Naive thymus-derived CD8-positive, alpha-beta T cell (primary cell): ENCODE measurements at places on chromosomes 1 and 21.

- DNase-seq: no peak
- H3K4me1 ChIP-seq: peaks cover 41% of the 10 kb centered on the region
- peak overlapping the region; percentile 50 for H3K27ac ChIP-seq
- no peaks in the 10 kb centered on the region for H3K27me3 ChIP-seq
- peak overlapping the region; percentile 4 for H3K4me3 ChIP-seq
- peaks cover 29% of the 10 kb centered on the region for H3K36me3 ChIP-seq
Observed at GRCh38 chr21:36171741-36172331, 15.2 kb downstream of the DOP1B start.

GRCh38 chr1:176885341-176885740, 279.2 kb downstream of the ASTN1 start:
- peaks cover 2% of the 10 kb centered on the region for H3K36me3 ChIP-seq
- no peak overlapping the region for H3K27ac ChIP-seq
- H3K4me1 ChIP-seq: no peaks in the 10 kb centered on the region

GRCh38 chr1:25671929-25672328, 55.3 kb downstream of the MAN1C1 start:
- H3K27ac ChIP-seq: peak overlapping the region; percentile 44
- no peaks in the 10 kb centered on the region for H3K27me3 ChIP-seq
- no peaks in the 10 kb centered on the region for H3K36me3 ChIP-seq
- H3K4me1 ChIP-seq: peaks cover 83% of the 10 kb centered on the region
- no peak for DNase-seq
- no peak overlapping the region for H3K4me3 ChIP-seq

GRCh38 chr1:11324567-11325165, 51.7 kb downstream of the UBIAD1 start:
- no peak overlapping the region for H3K4me3 ChIP-seq
- H3K4me1 ChIP-seq: peaks cover 7% of the 10 kb centered on the region
- H3K36me3 ChIP-seq: no peaks in the 10 kb centered on the region

DNA sequence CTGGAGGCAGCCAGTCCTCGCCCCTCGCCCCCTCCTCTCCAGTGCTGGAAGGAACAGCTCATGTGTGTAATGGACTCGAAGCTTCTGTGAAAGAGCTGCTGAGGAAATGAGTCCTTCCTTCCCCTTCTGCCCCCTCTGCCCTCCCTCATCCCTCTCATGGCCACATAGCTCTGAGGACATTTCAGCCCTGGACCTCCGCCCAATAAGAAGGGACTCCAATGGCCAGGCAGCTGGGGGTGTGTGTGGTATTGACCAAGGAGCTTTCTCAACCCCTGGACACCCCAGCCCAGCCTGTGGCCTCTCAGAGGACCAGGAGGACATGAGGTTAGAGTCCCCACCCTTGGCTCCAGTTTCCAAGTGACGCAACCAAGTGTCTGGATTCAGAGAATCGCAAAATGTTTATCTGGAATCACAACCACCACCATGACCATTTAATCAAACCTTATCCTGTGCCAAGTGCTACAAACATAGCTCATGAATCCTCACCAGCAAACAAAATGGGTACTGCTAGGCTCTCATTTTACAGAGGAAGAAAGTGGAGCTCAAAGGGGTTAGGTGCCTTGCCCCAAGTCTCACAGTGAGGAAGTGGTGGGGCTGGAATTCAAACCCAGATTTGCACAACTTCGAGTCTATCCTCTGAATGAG, 47.8 kb upstream of the ECE1 start:
- no peaks in the 10 kb centered on the region for H3K36me3 ChIP-seq
- H3K4me1 ChIP-seq: peaks cover 95% of the 10 kb centered on the region
- DNase-seq: no peak
- peak overlapping the region; percentile 43 for H3K27ac ChIP-seq

GRCh38 chr1:225737161-225737560, 40.5 kb upstream of the SRP9 start:
- no peak for DNase-seq
- H3K4me3 ChIP-seq: no peak overlapping the region
- no peaks in the 10 kb centered on the region for H3K4me1 ChIP-seq
- no peaks in the 10 kb centered on the region for H3K27me3 ChIP-seq
- H3K36me3 ChIP-seq: no peaks in the 10 kb centered on the region

- peak; percentile 71 for DNase-seq
- no peak overlapping the region for H3K27ac ChIP-seq
- peaks cover 82% of the 10 kb centered on the region for H3K27me3 ChIP-seq
Observed at GRCh38 chr1:11858968-11859871, 475 bp upstream of the NPPB start.

DNA sequence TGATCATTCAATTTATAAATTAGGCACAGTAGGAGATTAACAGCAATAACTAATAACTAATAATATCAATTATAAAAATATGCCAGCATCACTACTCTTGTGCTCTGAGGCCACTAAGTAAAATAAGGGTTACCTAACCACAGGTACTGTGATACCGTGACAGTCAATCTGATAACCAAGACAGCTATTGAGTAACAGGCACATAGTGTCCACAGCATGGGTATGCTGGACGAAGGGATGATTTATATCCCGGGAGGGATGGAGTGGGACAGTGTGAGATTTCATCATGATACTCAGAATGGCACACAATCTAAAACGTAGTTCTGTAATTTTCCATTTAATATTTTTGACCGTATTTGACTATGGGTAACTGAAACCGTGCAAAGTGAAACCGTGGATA, 39.4 kb downstream of the CD46 start:
- H3K27ac ChIP-seq: peak overlapping the region; percentile 76
- H3K27me3 ChIP-seq: no peaks in the 10 kb centered on the region
- no peaks in the 10 kb centered on the region for H3K36me3 ChIP-seq
- no peak for DNase-seq

DNA sequence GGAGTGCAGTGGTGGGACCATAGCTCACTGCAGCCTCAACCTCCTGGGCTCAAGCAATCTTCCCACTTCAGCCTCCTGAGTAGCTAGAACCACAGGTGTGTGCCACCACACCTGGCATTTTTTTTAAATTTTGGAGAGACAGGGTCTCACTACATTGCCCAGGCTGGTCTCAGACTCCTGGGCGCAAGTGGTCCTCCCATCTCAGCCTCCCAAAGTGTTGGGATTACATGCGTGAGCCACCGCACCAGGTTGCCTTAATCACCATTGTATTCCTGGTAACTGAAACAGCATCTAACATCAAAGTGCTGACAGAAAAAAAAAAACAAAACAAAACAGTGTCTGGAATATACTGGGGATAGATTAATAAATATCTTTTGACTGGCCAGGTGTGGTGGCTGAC, 18.2 kb downstream of the RPL5 start:
- no peaks in the 10 kb centered on the region for H3K27me3 ChIP-seq
- DNase-seq: no peak
- H3K36me3 ChIP-seq: peaks cover 9% of the 10 kb centered on the region

- H3K4me1 ChIP-seq: peaks cover 1% of the 10 kb centered on the region
- no peak overlapping the region for H3K4me3 ChIP-seq
- H3K36me3 ChIP-seq: no peaks in the 10 kb centered on the region
- no peak overlapping the region for H3K27ac ChIP-seq
- DNase-seq: no peak
Observed at GRCh38 chr1:65170511-65171142, 22.6 kb downstream of the AK4 start.

DNA sequence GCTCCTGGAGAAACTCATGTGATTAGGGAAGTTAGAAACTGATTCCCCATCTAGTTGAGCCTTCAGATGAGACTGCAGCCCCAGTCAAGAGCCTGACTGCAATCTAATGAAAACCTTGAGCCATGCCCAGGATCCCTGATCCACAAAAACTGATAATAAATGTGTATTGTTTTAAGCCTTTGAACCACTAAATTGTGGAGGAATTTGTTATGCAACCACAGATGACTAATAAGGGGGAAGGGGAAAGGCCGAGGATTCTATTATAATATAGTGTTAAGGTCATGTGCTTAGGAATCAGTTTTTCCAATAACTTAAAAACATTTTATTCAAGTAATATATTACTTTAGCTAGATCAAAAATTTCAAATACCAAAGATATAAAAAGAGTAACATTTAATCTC, 52.8 kb upstream of the USP25 start:
- no peak overlapping the region for H3K27ac ChIP-seq
- H3K4me1 ChIP-seq: no peaks in the 10 kb centered on the region
- no peak for DNase-seq

- peaks cover 60% of the 10 kb centered on the region for H3K4me1 ChIP-seq
- peak overlapping the region; percentile 99 for H3K27ac ChIP-seq
- DNase-seq: no peak
Observed at GRCh38 chr1:35029761-35030160, 2.0 kb downstream of the ZMYM6 start.

DNA sequence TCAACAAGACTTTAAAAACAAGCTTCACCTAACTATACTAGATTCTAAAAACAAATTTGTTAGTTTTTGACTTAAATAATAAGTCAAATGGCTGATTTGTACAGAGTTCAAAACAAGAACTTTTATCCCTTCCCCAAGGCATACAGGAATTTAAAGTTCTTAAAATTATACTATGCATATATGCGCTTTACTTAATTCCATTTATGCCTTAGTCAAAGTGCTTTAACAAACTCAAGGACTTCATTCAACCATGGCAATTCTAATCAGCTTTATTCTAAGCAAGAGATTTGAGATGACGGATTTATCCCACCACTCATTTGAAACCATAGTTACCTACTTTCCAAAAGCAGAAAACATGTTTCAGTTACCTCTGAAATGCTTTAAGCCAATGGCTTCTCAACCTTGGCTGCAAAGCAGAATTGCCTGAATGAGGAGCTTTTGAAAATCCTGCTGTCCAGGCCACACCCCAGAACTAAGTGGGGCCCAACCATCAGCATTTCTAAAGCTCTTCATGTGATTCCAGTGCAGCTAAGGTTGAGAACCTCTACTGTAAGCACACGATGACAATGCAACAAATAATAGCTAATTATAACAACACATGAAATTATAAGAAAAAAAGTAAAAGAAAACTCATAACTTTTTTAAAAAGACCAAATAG, 44.6 kb downstream of the TTLL7 start:
- no peaks in the 10 kb centered on the region for H3K27me3 ChIP-seq
- no peak overlapping the region for H3K27ac ChIP-seq
- no peaks in the 10 kb centered on the region for H3K36me3 ChIP-seq
- no peaks in the 10 kb centered on the region for H3K4me1 ChIP-seq

DNA sequence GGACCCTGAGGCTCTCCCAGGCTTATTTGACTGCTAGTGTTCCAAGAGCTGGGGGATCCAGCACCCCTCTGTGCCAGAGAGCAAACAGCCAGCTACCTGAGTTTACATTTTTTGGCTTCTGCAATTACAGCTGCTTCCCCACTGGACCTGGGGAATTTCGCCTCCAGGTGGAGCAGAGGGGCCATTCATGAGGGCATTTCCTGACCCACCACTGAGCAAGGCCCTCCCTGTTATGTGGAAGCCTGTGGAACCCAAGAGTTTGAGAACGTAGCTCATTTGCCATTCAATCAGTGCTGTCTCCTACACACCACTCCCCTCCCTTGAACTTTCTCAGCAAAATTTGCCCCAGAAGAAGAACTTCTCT, 42.7 kb upstream of the TMEM51 start:
- H3K36me3 ChIP-seq: no peaks in the 10 kb centered on the region
- H3K4me1 ChIP-seq: no peaks in the 10 kb centered on the region
- no peak for DNase-seq
- no peak overlapping the region for H3K27ac ChIP-seq

- no peaks in the 10 kb centered on the region for H3K4me1 ChIP-seq
- H3K27ac ChIP-seq: no peak overlapping the region
- no peak overlapping the region for H3K4me3 ChIP-seq
- H3K27me3 ChIP-seq: no peaks in the 10 kb centered on the region
- no peak for DNase-seq
- H3K36me3 ChIP-seq: no peaks in the 10 kb centered on the region
Observed at GRCh38 chr1:112985123-112985522, 29.1 kb upstream of the SLC16A1 start.

DNA sequence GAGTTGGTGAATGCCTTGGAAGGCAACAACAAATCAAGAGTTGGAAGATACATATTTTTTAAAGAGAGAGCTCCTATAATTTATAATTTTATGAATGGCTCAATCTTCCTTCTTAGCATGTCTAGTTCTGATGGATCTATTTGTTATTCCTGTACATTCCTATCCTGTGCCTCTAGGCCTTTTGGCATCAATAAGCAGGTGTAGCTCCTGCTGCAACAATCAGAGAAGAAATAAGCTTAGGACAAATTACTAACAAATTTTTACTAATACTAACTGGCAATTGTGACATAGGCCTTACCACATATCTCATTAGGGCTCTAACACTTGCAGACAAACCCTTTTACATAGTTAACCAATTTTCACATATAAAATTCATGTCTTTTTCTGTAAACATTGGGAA, 682.0 kb downstream of the LTN1 start:
- H3K36me3 ChIP-seq: no peaks in the 10 kb centered on the region
- H3K4me3 ChIP-seq: no peak overlapping the region
- peaks cover 4% of the 10 kb centered on the region for H3K27me3 ChIP-seq
- no peak for DNase-seq
- H3K27ac ChIP-seq: no peak overlapping the region
- no peaks in the 10 kb centered on the region for H3K4me1 ChIP-seq

DNA sequence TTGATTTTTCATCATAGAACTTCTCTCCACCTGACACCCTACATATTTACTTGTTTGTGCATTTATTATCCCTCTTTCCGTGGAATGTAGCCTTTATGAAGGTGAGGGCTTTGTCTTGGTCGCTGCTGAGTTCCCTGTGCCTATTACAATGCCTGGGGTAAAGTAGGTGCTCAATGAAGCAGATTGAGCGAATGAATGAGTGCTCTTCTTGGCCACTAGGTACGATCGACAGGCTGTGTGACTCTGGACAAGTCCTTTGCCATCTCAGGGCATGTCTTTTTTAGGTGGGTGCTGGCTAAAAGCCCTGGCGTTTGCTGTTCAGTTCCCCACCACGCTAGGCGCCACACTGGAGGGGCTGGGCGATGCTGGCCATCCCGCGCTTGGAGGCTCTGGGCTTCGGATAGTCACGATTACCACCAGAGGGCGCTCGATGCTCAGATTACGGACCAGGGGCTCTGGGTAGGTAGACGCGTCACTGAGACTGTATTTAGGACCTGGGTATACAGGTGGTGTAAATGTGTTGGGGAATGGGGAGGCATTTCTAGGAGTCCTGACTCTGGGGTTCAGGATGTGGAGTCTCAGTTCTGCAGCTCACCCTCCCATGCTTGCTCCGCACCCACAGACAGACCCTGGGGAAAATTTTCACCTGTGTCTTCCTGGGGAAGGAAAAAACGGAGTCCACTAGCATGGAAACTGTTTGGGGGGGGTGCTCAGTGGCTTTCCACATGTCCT, 71.0 kb upstream of the CSF3R start:
- no peak overlapping the region for H3K4me3 ChIP-seq
- no peak overlapping the region for H3K27ac ChIP-seq

GRCh38 chr1:176976225-176976624, 188.3 kb downstream of the ASTN1 start:
- H3K36me3 ChIP-seq: no peaks in the 10 kb centered on the region
- H3K4me1 ChIP-seq: no peaks in the 10 kb centered on the region
- H3K27me3 ChIP-seq: no peaks in the 10 kb centered on the region
- no peak for DNase-seq
- H3K27ac ChIP-seq: no peak overlapping the region
